ENCODE measurements at places on chromosomes 5 and 9.

GRCh38 chr9:137960496-137960895, 82.9 kb downstream of the CACNA1B start:
- DNase-seq: no peak

- DNase-seq: no peak
Observed at GRCh38 chr5:95526871-95527270, 27.9 kb downstream of the SKIC3 start.

GRCh38 chr5:179870403-179870903, 11.8 kb upstream of the MRNIP start:
- DNase-seq: peak; percentile 20

- no peak for DNase-seq
Observed at GRCh38 chr5:142994218-142994617, 224.0 kb downstream of the ARHGAP26 start.

GRCh38 chr5:174794931-174795672, 70.7 kb downstream of the MSX2 start:
- no peak for DNase-seq

GRCh38 chr5:16156152-16156551, 23.4 kb downstream of the MARCHF11 start:
- DNase-seq: no peak

DNA sequence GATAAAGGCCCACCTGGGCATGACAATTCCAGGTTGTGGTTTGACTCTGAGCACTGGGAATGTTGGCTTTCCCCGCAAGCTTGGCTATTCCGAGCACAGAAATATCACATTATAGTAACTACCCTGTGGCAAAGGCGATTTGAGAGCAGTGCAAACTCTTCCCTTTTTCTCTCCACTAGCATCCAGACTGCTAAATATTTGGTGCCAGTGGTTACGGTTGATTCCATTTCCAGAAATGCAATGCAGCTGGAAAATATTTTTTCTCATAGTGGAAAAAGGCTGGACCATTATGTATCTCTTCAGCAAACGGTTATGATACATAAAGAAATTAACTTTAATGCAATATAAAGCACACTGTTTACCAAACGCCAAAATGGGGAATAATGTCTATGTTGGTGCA, 158.0 kb downstream of the ENC1 start:
- DNase-seq: no peak

DNA sequence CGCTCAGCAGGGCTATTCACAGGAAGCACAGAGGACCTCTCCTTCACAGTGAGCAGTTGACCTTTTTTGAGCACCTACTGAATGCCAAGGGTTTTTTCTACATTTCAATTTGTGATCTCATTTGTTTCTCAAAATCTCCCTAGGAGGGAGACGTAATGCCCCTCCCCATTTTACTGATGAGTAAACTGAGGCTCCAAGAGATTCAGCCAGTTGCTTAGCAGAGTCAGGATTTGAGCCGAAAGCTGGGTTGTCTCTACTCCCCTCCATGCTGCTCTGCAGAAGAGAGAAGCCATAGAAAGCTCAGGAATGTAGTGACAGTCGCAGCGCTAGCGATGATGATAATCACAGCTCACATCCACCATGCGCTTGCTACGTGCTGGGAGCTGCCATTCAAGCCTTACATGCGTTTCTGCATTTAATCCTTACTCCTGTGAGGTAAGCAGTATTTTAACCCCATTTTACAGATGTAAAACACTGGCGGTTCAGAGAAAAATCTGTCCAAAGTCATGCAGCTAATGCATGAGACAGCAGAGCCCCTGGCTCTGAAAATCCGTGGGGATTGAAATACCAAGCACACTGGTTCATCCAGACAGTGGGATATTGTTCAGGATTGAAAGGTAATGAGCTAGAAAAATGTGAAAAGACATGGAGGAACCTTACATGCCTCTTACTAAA, 33.8 kb downstream of the ERGIC1 start:
- DNase-seq: no peak

- peak; percentile 17 for DNase-seq
Observed at GRCh38 chr5:112742424-112742823, 4.7 kb downstream of the APC start.

DNA sequence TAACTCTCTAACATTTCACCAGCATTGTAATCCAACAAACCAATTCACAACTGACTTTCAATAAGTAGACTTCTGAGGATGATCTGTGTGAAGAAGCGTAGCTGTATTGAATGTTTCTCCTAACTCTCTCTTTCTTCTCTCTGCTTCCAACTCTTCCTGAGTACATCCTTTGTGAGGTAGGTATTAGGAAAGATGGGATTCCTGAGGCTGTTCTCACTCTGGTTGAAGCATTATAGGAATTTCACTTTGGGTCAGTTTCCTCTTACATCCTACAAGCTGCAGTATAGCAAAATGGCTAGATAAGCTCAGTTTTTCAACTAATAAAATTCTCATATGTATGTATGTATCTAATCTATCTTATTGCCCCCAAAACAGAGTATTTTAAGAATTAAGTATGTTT, 702.8 kb downstream of the CETN3 start:
- no peak for DNase-seq

DNA sequence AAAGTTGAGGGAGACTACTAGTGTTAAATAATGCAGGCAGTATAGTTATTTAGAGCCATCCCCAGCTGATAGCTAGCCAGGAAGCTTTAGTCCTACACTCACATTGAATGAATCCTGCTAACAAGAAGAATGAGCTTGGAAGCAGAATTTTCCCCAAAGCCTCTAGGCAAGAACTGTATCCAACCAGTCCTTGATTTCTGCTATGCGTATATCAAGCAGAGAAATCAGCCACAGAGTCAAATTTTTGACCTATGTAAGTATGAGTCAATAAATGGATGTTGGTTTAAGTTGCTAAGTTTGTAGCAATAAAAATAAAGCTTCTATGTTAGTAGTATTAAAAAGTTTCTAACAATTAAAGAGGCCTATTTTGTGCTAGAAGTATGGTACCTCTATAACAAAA, 672.1 kb upstream of the CHD1 start:
- no peak for DNase-seq

GRCh38 chr9:94166976-94167346, 82.7 kb downstream of the PTPDC1 start:
- peak; percentile 95 for DNase-seq

DNA sequence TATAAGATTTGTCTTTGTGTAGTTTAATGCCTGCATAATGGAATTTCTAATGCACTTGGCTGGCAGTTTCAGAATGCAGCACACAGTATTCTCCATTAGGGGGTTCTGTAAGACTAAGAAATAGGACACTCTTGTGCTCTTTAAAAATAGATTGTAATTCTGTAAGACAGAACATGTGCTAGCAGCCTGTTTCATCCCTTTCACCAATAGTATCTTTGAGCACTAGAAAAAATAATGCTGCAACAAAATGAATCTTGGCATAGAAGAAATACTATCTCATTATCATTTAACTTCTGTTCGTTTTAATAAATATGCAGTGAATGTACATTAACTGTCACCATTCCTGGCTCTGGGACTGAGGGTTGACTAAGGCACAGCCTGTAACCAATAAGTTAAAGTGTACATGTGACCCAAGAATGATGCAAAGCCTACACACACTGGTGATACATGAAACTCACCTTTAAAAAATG, 23.8 kb upstream of the ZNF622 start:
- DNase-seq: peak; percentile 72

DNA sequence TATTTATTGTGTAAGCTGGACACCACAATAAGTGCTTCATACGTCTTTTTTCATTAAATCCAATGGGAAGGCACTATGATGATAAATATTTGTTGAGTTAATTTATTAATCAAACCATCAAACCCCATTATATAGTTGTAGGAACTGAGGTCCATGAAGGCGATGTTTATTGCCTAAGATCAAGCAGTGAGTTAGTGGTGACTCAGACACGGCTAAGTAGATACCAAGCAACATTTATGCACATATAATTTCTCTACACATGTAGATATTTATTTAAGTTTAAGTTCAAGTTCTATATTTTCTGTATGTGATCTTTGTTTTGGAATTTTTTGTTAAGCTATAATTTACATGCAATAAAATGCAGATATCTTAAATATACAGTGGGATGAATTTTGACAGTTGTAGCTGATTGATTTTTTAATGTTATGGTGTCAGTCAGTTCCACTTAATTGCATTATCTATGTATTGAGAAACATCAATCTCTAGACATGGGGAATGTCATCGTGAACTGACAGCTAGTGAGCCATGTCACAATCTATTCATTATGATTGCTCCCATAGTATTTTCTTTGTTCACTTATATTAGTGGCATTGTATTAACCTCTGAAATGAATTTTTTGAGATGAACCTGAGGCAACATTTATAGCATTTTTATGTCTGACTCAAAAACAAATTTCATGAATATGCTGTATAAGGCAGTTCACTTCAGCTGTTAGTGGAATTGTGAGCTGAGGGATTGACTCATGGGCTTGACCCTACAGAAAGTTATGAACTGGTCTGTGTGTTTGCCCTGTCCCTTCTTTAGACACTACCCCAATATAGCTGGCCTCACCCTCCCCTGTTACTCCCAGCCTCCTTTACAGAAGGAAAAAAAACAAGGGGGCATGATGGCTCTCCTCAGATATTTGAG, 11.9 kb upstream of the GARNL3 start:
- DNase-seq: peak; percentile 42

DNA sequence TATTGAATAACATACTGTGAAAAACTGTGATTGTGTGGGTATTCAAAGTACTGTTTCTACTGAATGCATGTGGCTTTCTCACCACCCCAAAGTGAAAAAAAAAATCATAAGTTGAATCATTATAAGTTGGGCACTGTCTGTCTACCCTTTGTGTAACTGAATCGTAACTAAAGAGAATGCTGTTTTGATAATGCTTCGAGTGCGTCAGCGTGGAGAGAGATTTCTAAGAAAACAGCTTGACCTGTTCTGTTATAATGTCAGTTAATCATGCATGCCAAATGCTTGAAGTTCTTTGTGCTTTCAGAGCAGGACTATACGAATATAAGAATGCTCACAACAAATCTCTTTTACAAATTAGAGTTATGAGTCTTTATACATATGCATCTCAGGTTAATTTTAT, 148.8 kb upstream of the SGCD start:
- DNase-seq: no peak

DNA sequence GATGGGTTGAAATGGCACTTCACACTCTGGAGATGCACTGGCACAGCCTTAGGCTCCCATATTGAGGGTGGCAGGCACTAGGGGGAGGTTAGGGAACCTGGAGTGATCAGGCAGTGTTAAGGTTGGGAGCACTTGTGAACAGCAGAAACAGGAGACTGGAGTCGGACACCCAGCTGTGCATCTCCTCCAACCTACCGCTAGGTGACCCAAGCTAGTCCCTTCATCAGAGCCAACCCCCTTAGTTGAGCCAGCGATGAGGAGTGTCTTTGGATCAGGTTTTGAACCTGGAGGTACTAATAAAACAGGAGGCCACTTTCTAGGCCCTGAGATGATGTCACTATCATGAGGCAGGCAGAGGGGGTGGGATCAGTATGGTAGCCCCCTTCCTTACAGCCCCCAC, 1.7 kb downstream of the ACTL7B start:
- no peak for DNase-seq

DNA sequence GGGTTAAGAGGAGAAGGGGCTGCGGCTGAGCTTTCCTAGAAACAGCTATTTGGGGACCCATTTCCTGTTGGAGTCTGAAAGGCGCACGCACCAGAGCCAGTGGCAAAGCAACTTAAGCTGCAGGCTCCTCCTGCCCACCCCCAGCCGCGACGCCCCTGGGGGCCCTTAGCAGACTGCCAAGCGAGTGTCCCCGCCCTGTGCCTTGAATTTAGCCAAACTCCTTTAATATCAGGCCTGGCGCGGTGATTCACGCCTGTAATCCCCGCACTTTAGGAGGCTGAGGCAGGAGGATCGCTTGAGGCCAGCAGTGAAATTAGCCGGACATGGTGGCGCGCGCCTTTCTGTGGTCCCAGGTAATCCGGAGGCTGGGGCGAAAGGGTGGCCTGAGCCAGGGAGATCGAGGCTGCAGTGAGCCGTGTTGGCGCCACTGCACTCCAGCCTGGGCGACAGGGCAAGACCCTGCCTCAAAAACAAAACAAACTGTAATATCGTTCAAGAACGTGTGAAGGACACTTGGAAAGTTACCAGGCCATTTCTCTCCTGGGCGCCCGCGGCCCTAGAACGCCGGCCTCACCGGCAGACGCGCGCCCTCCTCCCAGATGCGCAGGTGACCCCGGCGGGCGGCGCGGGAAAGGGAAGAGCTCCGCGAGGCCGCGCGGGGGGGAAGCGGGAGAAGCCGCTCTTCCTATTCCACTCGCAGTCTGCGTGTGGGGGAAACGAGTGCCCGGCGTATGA, 1.0 kb upstream of the F2R start:
- DNase-seq: no peak

- DNase-seq: no peak
Observed at GRCh38 chr5:75331095-75332090, 5.6 kb upstream of the HMGCR start.

DNA sequence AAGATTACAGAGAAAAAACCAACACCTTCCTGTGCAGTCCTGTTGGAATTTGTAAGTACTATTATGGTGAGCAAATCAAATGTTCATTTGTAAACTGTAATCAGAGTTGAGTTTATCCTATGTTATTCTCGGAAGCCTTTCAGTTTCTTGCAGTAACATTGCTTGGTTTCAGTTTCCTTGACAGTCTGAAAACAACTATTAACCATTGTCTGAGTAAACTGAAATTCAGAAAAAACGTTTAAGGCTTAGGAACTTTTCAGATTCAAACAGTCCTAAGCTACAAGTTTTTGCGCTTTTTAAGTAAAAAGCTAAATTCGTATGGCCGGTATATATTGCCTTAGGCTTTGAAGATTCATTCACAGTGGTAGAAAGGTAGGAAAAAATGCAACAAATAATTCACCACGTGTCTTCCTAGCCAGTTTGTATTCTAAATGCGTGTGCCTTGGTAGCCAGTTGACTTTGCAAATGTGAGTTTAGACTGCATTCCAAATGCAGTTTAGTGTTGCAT, 2.5 kb downstream of the GPBP1 start:
- DNase-seq: peak; percentile 58

DNA sequence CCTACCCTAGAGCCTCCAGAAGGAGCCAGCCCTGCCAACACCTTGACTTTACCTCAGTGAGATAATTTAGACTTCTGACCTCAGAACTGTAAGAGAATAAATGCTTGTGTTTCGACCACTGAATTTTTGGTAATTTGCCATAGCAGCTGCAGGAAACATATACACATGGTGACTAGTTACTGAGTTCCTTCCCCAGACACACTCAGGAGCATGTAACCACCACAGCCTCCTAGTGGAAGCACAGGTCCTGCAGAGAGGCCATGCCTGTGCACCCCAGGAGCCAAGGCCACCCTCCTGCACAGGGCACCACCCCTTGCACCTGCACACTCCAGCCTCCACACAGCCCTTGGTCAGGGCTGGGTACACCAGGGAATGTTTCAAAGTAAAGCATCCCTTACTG, 7.6 kb upstream of the CAMSAP1 start:
- peak; percentile 69 for DNase-seq
